ENCODE measurements at places on chromosomes 12 and 14. TPM values are rescaled to one million over a fixed set of nuclear protein-coding genes. Genes with fewer than 3 reads are reported as not detected.

Gene ADAM21
- 0.98 TPM for total RNA-seq

Gene RESF1
- 64.7 TPM for total RNA-seq

Gene RTRAF
- total RNA-seq, result 190 TPM

Gene ALX1
- total RNA-seq, result not detected

- no peaks in the 10 kb centered on the region for H3K36me3 ChIP-seq
- no peak overlapping the region for H3K4me3 ChIP-seq
- H3K27ac ChIP-seq, result no peak overlapping the region
Measured at GRCh38 chr14:83071888-83072501, 1538.3 kb upstream of the SEL1L start.

GRCh38 chr12:124904306-124905098 is 9.9 kb downstream of the UBC start:
- no peak for DNase-seq
- H3K4me3 ChIP-seq, result no peak overlapping the region
- peaks cover 43% of the 10 kb centered on the region for H3K4me1 ChIP-seq
- no peaks in the 10 kb centered on the region for H3K36me3 ChIP-seq
- H3K27me3 ChIP-seq, result no peaks in the 10 kb centered on the region

DNA sequence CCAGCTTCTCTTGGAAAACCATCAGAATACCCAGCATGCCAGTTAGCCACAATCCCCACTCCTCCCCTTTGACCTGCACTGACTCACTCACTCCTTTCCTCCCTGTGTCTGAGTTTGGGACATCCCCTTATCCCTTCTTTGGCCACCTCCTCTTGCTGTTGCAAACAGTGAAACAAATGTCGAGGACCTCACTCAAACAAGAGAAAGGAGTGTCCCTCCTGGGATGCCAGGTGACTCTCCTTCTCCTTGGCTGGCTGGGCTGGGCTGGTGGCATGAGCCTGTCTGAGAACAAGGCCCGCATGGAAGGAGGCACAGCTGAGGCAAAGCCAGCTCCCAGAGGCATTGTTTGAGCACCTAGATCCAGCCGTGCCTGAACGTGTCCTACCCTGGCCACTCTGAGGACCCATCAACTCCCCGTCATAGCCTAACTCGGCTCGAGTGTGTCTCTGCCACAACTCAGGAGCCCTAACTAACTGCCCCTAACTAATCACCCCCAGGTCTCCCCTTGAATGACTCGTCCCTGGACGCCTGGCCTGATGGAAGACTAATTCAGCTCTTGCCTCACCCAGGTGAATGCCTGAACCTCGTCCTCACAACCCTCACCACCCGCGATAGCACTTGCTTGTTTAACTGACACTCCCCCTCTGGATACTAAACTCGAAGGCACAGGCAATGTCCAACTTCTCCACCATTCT is 43.0 kb downstream of the NCOR2 start:
- peaks cover 28% of the 10 kb centered on the region for H3K4me1 ChIP-seq
- no peak for DNase-seq
- H3K4me3 ChIP-seq, result no peak overlapping the region
- H3K27me3 ChIP-seq, result no peaks in the 10 kb centered on the region
- no peaks in the 10 kb centered on the region for H3K36me3 ChIP-seq

GRCh38 chr12:48105321-48105866 is 485 bp downstream of the SENP1 start:
- H3K36me3 ChIP-seq, result no peaks in the 10 kb centered on the region
- H3K4me3 ChIP-seq, result peak overlapping the region; percentile 86
- no peak for DNase-seq
- peak overlapping the region; percentile 65 for H3K27ac ChIP-seq
- peaks cover 10% of the 10 kb centered on the region for H3K4me1 ChIP-seq
- H3K27me3 ChIP-seq, result no peaks in the 10 kb centered on the region

- H3K36me3 ChIP-seq, result no peaks in the 10 kb centered on the region
- H3K4me1 ChIP-seq, result no peaks in the 10 kb centered on the region
- H3K4me3 ChIP-seq, result no peak overlapping the region
- 0 out of 2 replicates have a peak, but pooled peaks cover 5% of the 10 kb centered on the region for H3K27me3 ChIP-seq
Measured at GRCh38 chr14:95941897-95942296, 65.3 kb downstream of the TUNAR start.

GRCh38 chr14:102849526-102850379 is 72.5 kb downstream of the TRAF3 start:
- no peaks in the 10 kb centered on the region for H3K27me3 ChIP-seq
- H3K27ac ChIP-seq, result no peak overlapping the region
- no peak overlapping the region for H3K4me3 ChIP-seq
- H3K36me3 ChIP-seq, result no peaks in the 10 kb centered on the region

DNA sequence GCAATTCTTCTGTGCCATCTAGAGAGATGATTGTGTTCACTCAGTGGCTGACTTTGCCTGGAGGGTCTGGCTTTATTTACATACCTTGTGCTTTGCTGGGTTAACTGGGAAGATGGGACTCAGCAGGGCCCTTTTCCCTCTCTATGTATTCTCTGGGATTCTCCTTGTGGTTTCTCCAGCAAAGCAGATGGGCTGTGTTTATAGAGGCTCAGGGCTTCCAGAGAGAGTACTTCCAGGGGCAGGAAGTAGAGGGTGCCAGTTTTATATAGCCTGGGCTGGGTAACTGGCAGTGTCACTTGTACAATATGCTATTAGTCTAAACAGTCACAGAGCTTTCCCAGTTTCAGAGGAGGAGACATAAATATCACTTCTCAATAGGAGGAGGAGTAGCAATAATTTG is 509.9 kb downstream of the DIO2 start:
- H3K4me1 ChIP-seq, result no peaks in the 10 kb centered on the region
- no peaks in the 10 kb centered on the region for H3K27me3 ChIP-seq
- H3K4me3 ChIP-seq, result no peak overlapping the region
- H3K36me3 ChIP-seq, result no peaks in the 10 kb centered on the region
- no peak overlapping the region for H3K27ac ChIP-seq
- DNase-seq, result no peak

GRCh38 chr14:51239813-51240803 is at the start of gene TMX1:
Gene TMX1 (plus strand): TSS chr14:51240247. CDS start chr14:51240293, 46 bp downstream.
- H3K36me3 ChIP-seq, result peaks cover 3% of the 10 kb centered on the region
- H3K4me1 ChIP-seq, result peaks cover 7% of the 10 kb centered on the region
- no peaks in the 10 kb centered on the region for H3K27me3 ChIP-seq
- peak within 1 kb of the TSS; percentile 87 for H3K4me3 ChIP-seq
- DNase-seq, result peak; percentile 97

- H3K36me3 ChIP-seq, result no peaks in the 10 kb centered on the region
- H3K4me1 ChIP-seq, result peaks cover 4% of the 10 kb centered on the region
- H3K27ac ChIP-seq, result no peak overlapping the region
Measured at GRCh38 chr14:71005076-71005475, 97.8 kb downstream of the PCNX1 start.

DNA sequence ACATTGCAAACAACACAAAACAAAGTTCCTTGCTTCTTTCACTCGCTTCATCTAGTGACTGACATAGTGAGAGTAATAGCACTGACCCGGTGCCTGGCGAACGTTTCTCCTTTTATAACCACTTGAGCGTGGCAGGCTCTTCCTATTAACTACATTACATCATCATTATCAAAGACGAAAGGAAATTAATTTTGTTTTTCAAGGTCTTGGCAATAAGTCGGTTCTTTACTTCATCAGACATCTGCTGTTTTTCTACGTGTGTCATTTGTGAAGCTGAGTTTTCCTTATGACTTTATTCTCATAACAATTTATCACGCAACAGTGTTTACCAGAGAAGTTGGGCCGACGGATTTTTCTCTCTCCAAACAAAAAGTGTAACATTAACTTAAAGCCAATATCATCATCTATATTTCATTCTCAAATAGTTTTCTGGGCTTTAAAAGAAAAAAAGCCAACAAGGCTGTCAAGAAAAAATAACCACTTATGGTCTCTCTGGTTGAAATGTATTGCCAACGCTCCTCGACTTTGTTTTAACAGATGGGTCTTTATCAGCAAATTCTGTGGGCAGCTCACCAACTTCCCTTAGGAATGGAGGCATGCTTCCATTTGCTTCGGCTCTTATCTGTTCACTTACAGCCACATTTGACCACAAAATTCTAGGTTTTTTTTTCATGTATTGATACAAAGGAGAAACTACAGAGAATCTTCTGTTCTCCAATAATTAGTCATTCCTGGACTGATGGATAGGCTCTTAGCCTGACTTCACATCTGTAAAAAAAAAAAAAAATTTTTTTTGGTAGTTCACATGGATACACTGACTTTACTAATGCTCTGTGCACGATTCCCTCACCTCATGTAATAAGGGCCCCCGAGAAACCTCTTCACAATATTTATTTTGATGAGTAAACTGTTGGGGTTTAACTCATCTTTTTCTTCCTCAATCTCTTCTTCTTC is 97.1 kb upstream of the CDKN3 start:
- H3K4me1 ChIP-seq, result no peaks in the 10 kb centered on the region
- H3K4me3 ChIP-seq, result no peak overlapping the region
- no peak overlapping the region for H3K27ac ChIP-seq

DNA sequence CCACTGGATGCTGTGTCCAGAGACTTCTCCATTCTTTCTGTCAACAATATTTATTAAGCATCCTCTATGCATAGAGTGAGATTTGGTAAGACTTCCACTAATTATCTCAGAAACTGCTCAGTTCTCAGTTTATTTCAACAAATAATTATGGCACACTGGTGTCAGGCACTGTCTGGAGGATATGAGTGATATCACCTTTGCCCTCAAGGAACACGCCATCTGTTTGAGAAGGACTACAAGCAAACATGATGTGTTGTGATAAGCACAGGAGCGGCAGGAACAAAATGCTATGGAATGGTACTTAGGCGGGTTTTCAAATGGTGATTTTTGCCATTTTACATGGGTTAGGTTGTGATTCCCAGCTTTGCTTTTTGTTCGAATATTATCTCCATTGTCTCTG is 229.2 kb downstream of the DPF3 start:
- no peak for DNase-seq
- no peak overlapping the region for H3K27ac ChIP-seq
- no peak overlapping the region for H3K4me3 ChIP-seq
- H3K4me1 ChIP-seq, result peaks cover 26% of the 10 kb centered on the region

- H3K4me3 ChIP-seq, result no peak overlapping the region
- DNase-seq, result no peak
- no peaks in the 10 kb centered on the region for H3K36me3 ChIP-seq
- no peak overlapping the region for H3K27ac ChIP-seq
Measured at GRCh38 chr14:61090432-61091216, 109.6 kb downstream of the SLC38A6 start.

- H3K36me3 ChIP-seq, result no peaks in the 10 kb centered on the region
- DNase-seq, result no peak
- H3K4me3 ChIP-seq, result no peak overlapping the region
- H3K27ac ChIP-seq, result no peak overlapping the region
- H3K27me3 ChIP-seq, result no peaks in the 10 kb centered on the region
Measured at GRCh38 chr12:124675881-124676713, 108.7 kb upstream of the NCOR2 start.

DNA sequence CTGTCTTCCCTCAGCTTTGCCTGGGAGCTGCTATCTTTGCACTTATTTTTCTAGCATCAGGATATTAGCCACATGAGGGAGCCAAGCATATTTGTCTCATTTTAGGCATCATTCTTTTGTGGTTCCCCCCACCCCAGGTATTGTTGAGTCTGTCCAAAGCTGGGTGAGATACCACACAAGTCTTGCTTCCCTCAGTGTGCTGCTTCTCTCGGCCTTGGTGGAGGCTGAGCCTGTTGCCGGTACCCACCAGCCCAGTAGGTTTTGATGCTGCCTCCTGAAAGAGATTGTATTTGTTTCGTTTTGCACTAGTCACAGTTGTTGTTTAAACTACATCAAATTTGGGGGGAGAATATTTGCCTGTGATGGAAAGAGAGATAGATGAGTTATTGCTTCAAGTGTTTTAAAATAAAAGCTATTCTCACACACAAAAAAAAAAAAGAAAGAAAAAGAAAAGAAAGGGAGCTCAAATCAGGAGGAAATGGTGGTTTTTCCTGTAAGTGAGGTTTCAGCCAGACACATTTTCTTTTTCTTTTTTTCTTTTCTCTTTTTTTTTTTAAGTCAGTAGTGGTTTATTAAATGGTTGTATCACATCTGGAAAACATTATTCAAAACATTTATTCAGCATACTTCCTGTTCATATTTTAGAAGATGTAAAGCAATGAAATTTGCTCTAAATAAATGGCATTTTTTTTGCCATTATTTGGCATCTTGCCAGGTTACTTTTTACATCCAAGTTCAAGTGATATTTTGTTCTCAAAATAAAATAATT is 58.5 kb downstream of the SLC4A8 start:
- H3K27me3 ChIP-seq, result no peaks in the 10 kb centered on the region
- H3K4me1 ChIP-seq, result no peaks in the 10 kb centered on the region
- H3K27ac ChIP-seq, result no peak overlapping the region
- no peak for DNase-seq

DNA sequence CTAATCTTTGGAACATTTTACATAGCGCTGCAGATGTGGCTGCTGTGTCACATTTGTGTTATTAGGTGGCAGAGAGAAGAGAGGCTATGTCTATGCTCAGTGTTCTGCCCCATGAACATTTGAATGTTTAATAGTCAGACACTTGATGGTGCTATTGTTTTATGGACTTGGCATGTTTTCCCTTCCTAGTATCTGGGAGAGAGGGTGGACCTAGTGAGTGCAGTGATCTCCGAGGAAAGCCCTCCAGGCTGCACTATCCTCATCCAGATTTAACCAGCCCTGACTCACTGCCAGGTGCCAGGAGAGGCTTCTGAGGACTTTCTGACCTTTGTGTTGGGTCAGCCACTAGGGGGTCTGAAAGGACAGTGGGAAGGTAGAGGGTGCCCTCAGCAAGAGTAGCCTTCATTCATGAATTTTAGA is 24.3 kb downstream of the ZFC3H1 start:
- no peak overlapping the region for H3K4me3 ChIP-seq
- no peak for DNase-seq
- no peaks in the 10 kb centered on the region for H3K4me1 ChIP-seq
- no peaks in the 10 kb centered on the region for H3K27me3 ChIP-seq
- peaks cover 54% of the 10 kb centered on the region for H3K36me3 ChIP-seq

GRCh38 chr14:59301354-59301753 is 112.9 kb downstream of the DAAM1 start:
- H3K4me1 ChIP-seq, result peaks cover 10% of the 10 kb centered on the region
- H3K27ac ChIP-seq, result no peak overlapping the region
- H3K27me3 ChIP-seq, result no peaks in the 10 kb centered on the region
- no peaks in the 10 kb centered on the region for H3K36me3 ChIP-seq

- peak overlapping the region; percentile 94 for H3K27ac ChIP-seq
- no peak overlapping the region for H3K4me3 ChIP-seq
- peaks cover 65% of the 10 kb centered on the region for H3K4me1 ChIP-seq
- H3K36me3 ChIP-seq, result no peaks in the 10 kb centered on the region
- DNase-seq, result no peak
Measured at GRCh38 chr12:75888874-75889613, 142.5 kb downstream of the PHLDA1 start.

DNA sequence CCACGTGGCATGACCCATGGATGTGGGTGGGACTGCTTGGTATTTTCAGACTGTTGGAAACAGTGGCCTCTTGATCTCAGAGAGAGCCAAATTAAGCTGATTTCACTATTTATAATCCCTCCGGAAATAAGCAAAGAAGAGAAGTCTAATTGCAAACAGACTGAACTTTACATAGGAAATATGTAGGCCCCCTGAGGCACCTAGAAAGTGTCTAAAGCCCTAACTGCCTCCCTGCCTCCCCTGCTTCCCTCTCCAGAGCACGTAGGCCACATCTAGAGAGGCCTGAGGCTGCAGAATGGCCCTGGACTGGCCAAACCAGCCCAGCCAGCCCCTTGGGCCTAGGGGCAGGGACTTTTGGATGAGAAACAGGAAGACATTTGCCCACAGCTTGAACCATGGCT is 123.8 kb downstream of the ZFP36L1 start:
- peaks cover 15% of the 10 kb centered on the region for H3K4me1 ChIP-seq
- H3K27ac ChIP-seq, result no peak overlapping the region
- DNase-seq, result no peak
- H3K27me3 ChIP-seq, result no peaks in the 10 kb centered on the region

Data from HCT116 (cell line).